ENCODE measurements at places on chromosomes 1 and 21.

GRCh38 chr1:159868766-159869165, 6.3 kb upstream of the VSIG8 start:
- DNase-seq, result no peak

DNA sequence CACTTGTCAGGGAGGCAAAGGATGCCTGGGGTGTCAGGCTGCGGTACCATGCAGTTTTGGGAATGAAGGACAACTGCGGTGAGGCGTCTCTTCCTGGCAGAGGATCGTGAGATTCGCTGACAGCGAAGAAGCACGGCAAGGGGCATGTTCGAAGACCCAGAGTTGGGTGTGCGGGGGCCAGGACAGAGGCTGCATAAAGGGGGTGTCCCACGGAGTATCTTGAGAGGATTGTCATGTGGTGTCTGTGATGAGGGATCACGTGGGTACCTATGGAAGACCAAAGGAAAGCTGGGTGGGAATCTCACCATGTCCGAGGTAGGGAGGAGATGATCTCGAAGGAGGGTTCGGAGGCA, 372 bp downstream of the SLC25A44 start:
- peak; percentile 9 for DNase-seq

- no peak for DNase-seq
These were observed 2.2 kb upstream of the PRDM2 start for GRCh38 chr1:13697738-13698137.

DNA sequence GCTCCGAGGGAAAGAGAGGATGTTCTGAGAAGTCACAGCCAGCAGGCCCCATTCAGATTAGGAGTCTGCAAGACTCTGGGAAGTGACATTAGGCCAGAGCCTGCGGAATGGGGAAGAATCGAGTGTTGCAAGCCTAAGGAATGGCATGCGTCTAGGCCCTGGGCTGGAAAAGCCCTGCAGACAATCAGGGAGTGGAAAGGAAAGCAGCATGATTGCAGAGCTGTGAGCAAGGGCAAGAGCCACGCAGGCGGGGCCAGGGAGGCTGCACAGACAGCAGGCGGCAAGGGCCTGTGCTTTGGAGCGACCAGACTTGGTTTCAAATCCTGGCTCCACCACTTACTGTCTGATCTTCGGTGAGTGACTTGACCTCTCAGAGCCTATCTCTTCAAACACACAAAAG, 118.2 kb downstream of the RRAGC start:
- DNase-seq, result no peak

DNA sequence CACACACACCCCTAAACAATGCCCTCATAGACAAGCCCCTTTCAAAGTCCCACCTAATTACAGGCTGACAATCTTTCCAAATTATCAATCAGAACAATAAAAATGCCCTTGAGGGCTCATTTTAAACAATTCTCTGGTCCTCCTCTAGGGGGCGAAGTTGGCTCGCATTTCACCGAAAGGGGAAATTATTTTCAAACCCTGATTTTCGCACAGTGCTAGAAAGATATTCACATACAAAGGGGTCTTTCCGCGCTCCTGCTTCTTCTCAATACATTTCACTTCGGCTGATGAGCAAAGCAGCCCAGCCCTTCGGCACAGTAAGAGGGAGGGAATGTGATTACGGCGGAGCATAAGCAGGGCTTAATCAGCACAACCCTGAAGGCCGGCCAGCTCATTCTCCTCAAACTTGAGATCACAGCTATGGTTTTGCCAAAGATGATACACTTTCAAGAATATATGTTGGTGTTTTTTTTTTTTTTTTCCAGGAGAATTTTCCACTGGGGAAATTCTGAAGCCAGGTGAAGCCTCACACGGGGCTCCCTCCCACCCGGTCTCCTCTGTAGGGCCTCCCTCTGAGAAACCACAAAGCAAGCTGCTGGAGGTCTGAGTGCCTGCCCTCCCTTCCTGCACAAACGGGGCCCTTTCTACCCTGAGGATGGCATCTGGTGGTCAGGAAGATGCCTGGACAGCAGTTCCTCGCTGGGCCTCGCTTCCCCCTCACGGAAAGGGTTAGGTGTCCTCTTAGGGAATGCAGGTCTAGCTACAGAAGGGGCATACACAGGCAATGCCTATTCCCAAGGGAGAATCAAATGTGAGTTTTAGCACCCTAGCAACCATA, 66.9 kb downstream of the GNG12 start:
- DNase-seq, result peak; percentile 86

GRCh38 chr1:171718216-171718615, 23.6 kb downstream of the VAMP4 start:
- peak; percentile 46 for DNase-seq

DNA sequence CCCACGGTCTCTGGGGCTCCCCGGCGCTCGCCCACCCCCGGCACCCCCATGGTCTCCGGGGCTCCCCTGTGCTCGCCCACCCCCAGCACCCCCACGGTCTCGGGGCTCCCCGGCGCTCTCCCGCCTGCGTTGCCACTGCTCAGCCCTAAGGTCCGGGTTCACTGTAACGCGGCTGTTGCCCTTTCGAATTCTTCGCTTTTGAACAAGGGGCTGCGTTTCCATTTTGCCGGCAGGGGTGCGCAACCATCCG, 5.2 kb upstream of the FTCD start:
- DNase-seq, result no peak

DNA sequence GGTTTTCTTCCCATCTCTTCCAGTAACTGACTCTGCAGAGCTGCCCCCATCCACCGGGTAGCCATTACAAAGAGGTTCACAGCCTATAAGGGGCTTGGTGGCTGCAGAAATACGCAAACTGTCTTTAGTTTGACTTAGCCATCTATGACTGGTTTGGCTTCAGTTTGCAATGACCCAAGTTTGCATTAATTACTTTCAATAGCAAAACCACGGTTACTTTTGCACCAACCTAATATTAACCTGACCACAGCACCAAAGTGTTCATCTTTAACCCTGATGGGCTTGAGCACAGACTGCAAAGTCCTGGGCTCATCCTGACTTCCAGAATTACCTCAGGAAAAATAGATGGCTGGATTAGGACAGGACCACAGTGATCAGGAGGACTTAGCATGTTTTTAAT, 2.2 kb upstream of the HAO2 start:
- no peak for DNase-seq

- DNase-seq, result peak; percentile 15
These were observed 30.1 kb downstream of the PRMT2 start for GRCh38 chr21:46665566-46665965.

DNA sequence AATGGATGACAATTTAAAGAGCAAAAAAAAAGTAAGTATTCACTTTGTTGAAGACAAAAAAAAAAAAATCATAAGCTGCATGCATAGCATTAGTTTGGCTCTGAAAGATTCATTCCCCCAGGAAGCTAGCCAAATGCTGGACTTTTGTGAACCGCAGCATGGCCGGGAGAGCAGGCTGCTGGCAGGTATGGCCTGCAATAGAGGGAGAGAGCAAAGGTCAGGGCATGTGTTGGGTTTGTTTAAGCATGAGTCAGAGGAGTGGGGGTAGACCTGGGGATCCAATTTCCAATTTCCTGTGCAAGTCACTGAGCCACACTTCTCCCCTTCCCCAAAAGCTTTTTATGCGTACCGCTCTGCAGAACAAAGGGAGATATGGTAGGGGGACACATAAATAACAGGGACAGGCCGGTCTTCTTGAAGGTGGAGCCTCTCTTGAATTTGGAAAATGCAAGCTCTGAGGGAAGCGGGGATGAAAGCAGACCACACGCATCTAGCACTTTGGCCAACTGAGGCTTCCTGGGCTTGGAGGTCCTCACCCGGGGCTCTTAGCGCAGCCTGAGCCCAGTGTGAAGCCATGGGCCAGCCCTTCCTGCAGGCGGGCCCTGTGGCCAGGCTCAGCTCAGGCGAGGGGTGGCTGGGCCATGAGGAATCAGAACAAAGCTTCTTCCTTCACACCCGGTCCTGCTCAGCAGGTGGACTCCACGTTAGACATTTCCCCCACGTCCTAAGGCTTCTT, 171.1 kb downstream of the TOMM20 start:
- peak; percentile 98 for DNase-seq

GRCh38 chr1:30336550-30337323, 386.6 kb downstream of the MATN1 start:
- no peak for DNase-seq

- DNase-seq, result no peak
These were observed 15.4 kb downstream of the C1orf198 start for GRCh38 chr1:230852959-230853358.

- peak; percentile 81 for DNase-seq
These were observed 224.0 kb downstream of the FGGY start for GRCh38 chr1:59520827-59521418.

GRCh38 chr1:94416901-94417727, 1.1 kb upstream of the ABCD3 start:
- peak; percentile 75 for DNase-seq

GRCh38 chr21:23639721-23640120, 1967.6 kb downstream of the MRPL39 start:
- DNase-seq, result no peak

DNA sequence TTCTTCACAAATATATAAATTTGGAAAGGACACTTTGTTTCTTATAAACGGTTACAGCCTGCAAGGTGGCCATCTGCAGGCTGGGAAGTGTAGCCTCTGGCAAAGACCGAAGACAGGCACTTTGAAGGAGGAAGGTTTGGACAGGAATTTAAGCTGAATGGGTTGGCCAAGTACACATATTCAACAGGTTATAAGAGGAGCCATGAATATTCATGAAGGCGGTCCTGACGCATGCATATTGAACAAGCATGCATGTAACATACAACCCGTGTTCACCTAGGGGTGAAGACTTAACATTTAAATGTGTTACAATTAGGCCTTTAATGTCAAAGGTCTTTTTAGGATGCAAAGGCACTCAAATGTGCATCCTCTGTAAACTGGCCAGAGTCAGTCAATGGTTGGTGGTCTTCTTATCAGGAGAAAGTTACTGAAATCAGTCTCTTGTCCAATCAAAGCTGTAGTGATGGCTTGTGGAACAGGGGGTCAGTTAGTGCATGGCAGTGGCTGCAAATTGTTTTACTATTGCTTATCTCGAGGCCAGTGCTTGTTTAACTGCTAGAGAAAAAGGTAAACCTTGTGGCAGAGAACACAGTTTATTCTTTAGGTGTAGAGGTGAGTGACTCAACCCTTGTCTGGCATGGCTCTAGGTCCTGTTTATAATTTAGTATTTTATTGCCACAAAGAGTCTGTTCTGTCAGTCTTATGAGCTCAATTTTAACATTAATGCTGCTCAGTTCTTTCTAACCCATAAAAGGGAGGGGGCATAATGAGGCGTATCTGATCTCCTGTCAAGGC, 70.3 kb upstream of the F3 start:
- peak; percentile 68 for DNase-seq

DNA sequence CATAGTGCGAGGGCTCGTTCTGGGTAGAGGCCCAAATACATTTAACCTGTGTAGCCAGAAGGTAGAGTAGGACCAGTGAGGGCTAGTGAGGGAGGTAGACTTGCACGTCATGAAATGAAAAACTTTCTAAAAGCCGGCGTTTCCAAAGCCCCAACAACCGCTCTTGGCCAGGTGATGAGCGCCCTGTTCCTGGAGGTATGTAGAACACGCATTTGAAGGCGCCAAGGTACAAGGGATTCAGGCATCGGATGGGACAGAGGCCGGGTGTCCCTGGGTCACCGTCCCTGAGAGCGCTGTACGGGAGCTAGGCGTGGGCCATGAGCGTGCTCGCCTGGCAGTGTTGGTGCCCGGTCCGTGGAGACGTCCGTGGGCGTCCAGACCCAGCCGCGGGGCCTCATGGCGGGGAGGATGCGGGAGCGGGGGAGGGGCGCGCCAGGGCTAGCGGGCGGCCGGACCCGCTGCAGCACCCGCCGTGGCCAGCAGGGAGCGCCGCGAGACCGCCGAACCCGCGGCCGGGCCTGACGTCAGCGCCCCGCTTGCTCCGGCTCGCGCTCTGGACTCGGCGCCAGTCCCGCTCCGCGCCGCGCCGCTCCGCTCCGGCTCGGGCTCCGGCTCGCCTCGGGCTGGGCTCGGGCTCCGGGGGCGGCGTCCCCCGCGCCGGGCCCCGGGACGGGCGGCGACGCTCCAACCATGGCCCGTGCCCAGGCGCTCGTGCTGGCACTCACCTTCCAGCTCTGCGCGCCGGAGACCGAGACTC, at the start of gene PTPRU:
PTPRU (plus strand) TSS at position 568 of the 757 bp plus-strand sequence; CDS start at position 691, 123 bp downstream.
- peak; percentile 58 for DNase-seq

GRCh38 chr1:184752656-184753055, 2.0 kb downstream of the EDEM3 start:
- DNase-seq, result no peak

DNA sequence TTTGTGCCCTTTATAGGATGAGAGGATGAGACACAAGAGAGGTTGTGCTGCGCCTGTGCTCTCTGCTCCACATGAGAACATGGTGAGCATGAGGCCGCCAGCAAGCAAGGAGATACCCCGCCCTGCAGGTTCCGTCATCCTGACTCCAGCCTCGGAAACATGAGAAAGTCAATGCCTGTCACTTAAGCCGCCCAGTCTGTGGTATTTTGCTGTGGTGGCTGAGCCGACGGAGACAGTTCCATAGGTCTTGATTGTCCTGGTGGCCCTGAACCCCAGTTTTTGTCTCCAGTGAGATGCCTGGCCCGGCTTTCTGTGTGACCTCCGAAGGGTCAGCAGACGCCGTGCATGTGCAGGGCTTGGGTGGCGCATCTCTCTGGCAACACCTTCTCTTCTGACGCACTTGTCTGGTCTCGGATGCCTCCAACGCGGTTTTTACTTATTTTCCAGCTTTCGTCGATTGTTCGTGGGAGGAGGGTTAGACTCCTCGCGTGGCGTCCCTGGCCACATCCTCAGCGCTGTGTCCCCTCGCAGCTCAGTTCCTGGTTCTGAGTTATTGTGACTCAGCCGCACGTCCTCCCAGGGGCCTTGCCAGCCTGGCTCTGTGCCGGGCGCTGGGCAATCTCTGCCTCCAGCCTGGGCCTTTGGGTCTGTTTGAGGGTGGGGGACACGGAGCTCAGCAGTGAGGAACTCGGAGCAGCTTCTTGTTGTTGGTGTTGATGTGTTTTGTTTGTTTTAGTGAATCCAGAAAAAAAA, 70.0 kb downstream of the FAAP20 start:
- no peak for DNase-seq

DNA sequence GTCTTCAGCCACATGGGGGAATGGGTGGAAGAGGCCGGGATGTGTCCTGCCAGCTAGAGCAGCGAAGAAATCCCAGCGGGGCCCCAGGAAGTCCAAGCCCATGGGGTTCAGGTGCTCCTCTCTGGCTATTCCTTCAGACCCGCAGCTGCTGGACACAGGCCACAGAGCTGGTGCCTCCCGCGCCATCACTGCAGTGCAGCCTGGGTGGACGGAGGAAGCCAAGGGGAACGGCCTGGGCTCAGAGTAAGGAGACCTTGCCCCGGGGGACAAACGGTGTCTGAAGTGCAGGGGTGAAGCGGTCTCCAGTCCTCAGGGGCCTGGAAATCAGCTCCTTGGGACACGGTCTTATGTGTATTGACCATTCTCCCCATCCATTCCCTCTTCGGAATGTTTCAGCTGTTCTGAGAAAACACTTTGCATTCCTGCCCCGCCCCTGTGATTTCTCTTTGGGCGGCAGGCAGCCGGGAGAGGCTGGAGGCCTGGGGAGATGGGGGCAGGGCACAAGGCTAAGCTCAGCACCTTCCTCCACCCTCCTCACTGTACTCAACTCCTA, 18.4 kb downstream of the MTHFR start:
- peak; percentile 37 for DNase-seq
